ENCODE measurements at places on chromosomes 2 and 18.

GRCh38 chr2:132754392-132754791 lies 84.4 kb upstream of the LYPD1 start:
- DNase-seq, result no peak

DNA sequence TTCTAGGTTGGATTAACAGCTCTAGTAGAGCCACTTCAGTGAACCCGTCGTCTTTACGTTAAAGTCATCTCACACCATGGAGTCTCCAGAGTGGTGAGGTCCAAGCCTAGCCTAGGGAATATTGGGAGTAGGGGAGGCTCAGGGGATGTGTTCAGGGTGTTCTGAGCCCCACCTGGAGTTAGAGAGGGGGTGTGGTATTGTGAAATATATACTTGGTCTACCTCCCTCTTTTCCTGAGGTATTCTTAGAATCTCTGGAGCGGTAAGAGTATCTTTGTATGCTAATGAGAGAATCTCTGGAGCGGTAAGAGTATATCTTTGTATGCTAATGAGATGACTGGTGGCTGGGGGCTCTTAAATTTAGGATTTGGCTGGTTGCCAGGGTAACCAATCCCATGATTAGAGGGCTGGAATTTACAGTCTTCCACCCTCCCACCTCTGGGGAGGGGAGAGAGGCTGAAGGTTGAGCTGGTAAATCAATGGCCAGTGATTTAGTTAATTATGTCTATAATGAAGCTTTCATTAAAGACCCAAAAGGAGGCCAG lies 69.5 kb downstream of the INPP4A start:
- DNase-seq, result no peak

GRCh38 chr2:88838165-88838635 lies 146.7 kb downstream of the RPIA start:
- DNase-seq, result no peak

DNA sequence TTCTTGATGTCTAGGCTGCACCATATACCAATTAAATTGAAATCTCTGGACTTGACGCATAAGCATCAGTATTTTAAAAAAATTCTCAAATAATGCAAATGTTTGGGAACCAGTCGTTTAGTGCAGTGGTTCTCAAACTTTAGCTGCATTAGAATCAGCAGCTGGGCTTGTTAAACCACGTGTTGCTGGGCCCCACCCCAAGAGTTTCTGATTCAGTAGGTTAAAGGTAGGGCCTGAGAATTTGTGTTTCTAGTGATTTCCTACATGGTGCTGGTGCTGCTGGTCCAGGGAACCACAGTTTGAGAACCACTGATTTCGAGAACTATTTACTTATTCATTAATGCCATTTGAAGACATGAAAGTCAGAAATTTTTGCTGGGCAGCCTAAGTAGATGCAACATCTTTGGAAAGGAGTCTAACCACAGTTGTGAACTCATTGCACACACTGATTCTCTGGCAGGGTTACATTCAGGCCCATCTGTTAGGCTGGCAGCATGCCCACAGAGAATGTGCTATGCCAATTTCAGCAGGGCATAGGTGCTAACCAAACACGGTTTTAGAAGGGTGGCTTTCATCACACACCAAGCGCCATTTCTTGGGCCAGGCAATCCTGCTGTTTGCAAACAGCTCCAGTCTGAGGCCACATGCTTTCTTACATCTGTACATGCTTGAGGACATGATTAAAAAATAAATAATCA lies 26.4 kb upstream of the ATP5MC3 start:
- no peak for DNase-seq

DNA sequence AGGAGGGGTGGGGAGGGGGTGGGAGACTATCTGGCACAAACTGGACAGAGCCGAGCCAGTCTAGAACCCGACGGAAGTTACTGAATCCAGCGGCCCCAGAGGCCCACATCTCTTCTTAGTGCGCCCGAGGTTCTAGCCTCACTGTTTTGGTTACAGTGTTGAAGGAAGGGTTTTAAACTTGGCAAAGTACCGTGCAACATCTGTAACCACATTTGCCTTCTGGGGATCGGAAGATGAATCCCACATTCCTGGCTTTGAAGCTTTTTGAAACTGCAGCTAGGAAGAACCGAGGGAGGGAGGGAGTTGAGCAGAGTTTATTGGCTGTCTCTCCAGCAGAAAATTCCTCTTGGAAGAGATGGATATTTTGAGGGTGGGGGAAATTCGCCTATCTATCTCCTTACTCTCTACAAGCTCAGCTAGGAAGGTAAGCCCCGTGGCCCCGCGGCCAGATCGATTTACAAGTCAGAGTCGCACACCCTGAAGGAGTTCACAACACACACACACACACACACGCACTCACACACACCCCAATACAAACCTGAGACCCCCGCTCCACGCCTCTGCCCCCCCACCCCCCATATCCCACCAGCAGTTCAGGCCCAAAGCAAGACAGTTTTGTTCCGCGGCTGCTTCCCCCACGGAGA lies 1.0 kb downstream of the ACVR1 start:
- DNase-seq, result no peak

- no peak for DNase-seq
Observed at GRCh38 chr2:239884051-239884405, 141.1 kb downstream of the NDUFA10 start.

DNA sequence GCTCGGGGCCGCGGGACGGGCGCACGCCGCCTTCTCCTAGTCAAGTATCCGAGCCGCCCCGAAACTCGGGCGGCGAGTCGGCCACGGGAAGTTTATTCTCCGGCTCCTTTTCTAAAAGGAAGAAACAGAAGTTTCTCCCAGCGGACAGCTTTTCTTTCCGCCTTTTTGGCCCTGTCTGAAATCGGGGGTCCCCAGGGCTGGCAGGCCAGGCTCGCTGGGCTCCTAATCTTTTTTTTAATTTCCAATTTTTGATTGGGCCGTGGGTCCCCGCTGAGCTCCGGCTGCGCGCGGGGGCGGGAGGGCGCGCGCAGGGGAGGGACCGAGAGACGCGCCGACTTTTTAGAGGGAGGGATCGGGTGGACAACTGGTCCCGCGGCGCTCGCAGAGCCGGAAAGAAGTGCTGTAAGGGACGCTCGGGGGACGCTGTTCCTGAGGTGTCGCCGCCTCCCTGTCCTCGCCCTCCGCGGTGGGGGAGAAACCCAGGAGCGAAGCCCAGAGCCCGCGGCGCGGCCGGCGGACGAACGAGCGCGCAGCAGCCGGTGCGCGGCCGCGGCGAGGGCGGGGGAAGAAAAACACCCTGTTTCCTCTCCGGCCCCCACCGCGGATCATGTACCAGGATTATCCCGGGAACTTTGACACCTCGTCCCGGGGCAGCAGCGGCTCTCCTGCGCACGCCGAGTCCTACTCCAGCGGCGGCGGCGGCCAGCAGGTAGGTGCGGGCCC lies 617 bp downstream of the FOSL2 start:
- no peak for DNase-seq

DNA sequence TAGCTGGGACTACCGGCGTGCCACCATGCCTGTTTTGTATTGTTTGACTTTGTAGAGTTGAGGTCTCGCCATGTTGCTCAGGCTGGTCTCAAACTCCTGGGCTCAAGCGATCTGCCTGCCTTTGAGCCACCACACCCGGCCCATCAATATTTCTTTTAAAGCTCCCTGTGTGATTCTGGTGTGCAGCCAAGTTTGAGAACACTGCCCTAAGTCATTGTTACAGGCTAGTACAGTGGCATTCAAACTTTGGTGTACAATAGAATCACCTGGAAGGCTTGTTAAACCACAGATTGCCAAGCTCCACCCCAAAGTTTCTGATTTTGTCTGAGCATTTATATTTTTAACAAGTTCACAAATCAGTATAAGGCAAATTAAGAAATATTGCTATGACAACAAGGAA lies 99.9 kb downstream of the RBBP8 start:
- no peak for DNase-seq

- no peak for DNase-seq
Observed at GRCh38 chr18:48727681-48728080, 188.8 kb downstream of the CTIF start.

GRCh38 chr2:29688429-29688828 lies 233.0 kb downstream of the ALK start:
- no peak for DNase-seq

DNA sequence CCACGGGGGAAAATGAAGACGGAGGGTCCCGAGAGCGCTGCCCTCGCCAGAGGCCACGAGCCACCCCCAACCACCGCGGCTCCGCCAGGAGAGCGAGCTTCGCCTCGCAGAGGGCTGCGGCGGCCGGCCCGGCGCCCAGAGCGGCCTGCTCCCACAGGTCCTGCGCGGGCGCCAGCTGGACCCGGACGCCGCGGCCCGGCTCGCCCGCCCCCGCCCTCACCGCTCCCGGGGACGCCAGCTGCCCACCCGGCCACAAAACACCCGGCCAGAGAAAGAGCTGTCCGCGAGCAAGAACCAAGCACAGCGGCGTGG lies 709 bp downstream of the PTPN2 start:
- DNase-seq, result no peak

- no peak for DNase-seq
Observed at GRCh38 chr2:226405465-226405864, 394.2 kb downstream of the IRS1 start.

DNA sequence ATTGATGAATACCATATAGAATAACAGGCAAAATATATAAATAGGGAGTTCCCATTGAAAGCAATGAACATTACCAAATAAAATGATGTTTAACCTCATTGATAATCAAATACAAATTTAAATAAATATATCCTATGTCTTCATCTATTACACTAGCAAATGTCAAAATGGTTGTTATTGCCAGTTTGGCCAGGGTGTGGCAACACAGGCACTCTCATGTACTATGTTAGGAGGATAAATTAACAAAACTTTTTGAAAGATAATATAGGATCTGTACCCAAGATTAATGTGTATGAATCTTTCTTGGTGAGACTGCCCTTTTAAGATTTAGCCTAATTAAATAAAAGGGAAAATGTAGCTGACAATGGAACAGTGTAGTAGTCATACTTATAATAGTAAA lies 659.3 kb downstream of the ERBB4 start:
- DNase-seq, result no peak

GRCh38 chr2:23355001-23355400 lies 30.0 kb upstream of the KLHL29 start:
- no peak for DNase-seq

DNA sequence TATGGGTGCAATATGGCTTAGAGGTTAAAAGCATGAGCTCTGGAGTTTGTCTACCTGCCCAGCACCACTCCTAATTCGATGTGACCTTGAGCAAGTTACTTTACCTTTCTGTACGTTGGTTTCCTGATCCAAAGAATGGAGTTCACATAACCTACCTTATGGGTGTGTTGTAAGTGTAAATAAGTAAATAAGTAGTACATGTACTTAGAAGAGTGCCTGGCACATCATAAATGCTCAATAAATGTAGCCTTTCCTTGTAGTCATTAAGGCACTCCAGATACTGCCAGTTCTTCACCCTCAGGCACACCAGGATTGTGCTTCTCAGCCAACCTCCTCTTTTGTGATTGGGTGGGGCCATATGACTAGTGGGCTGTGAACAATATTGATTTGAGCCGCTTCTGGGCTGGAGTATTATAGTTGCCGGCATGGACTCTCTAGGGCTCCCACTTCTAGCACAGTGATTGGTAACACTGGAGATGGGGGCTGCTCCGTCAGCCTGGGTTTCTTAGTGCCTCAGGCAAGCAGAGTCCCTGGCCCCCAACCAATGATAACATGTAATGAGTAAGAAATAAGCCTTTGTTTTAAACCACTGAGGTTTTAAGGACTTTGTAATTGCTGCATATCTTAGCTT lies 101.7 kb upstream of the NOSTRIN start:
- no peak for DNase-seq

- DNase-seq, result no peak
Observed at GRCh38 chr2:79039944-79040343, 14.4 kb downstream of the REG3G start.

DNA sequence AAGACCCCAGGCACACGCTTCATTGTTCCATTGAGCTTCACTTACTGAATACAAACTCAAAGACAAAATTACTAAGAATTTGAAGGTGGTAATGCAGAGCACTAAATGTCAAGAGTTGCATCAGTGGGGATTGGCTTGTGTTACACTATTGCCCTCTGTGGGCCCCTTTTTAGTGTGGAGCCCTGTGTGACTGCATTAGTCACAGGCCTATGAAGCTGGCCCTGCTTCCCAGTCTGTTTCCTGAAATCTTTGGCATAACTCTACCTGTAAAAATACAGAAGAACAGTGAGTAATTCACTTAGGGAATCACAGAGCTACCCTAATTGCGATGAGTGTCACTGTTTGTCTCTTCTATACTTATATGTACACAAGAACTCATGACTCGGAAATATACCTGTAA lies 40.0 kb upstream of the STPG4 start:
- DNase-seq, result no peak

- no peak for DNase-seq
Observed at GRCh38 chr2:217835931-217836891, 166.6 kb downstream of the TNS1 start.

DNA sequence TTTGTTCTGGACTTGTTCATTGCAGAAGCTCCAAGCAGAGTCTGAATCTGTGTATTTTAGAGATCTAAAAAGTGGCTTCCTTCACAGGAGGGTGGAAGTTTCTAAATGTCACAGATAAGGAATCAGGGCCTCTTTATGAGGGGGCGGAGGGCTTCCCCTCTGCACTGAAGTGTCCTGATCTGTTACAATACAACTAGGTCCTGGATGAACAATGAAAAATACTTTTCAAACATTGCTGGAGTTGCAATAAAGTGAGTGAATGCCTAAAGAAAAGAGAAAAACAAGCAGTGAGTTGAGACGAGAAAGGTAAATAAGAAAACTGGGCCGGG lies 179.3 kb upstream of the HDAC4 start:
- DNase-seq, result no peak

GRCh38 chr2:126858436-126858835 lies 40.3 kb upstream of the TEX51 start:
- no peak for DNase-seq

DNA sequence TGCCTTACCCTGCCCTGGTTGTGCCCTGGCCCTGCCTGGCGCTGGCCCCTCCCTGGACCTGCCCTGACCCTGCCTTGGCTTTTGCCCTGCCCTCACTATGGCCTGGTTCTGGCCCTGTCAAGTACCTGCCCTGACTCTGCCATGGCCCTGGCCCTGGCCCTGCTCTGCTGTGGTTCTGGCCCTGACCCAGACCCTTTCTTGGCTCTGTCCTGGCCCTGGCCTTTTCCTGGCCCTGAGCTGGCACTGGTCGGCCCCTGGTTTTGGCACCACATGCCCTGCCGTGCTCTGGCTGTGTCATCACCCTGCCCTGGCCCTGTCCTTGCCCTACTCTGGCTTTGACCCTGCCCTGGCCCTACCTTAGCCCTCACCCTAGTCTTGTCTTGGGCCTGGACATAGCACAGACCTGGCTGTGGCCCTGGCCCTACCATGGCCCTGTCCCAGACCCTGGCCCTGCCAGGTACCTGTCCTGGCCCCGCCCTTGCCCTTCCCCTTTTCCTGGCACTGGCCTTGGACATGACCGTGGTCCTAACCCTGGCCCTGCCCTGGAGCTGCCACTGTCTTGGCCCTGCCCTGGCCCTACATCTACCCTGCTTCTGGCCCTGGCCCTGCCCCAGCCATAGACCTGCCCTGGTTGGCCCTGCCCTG lies 4.8 kb upstream of the ANKRD62 start:
- no peak for DNase-seq

GRCh38 chr18:57062844-57063243 lies 84.0 kb upstream of the BOD1L2 start:
- DNase-seq, result no peak

GRCh38 chr2:229051798-229052197 lies 219.3 kb downstream of the PID1 start:
- DNase-seq, result no peak

GRCh38 chr2:18132697-18133096 lies 254.2 kb downstream of the KCNS3 start:
- no peak for DNase-seq
